Stimulated activated CD4-positive, alpha-beta T cell treated with anti-CD3 and anti-CD28 coated beads, Interleukin-2, amount 100 ng/mL, for 4 hours (primary cell): ENCODE measurements at places on chromosomes 3 and 15.

GRCh38 chr15:49306551-49306950, 116.5 kb upstream of the FGF7 start:
- no peak for DNase-seq

DNA sequence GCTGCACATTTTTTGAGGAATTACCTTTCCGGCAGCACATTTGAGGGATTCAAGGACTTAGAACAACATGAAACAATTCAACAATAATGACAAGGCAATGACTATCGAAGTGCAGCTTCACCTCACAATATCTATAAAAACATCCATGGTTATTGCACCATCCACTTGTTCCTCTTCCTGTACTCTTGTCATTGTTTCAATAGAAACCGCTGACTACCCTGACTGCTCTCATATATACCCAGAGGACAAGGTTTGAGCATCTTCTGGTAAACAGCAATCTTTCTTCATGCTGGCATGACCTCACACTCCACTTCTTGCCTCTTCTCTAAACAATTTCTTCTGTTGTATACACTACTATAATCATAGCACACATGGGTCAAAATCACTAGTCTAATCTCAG, 864.9 kb downstream of the FHIT start:
- DNase-seq: no peak

DNA sequence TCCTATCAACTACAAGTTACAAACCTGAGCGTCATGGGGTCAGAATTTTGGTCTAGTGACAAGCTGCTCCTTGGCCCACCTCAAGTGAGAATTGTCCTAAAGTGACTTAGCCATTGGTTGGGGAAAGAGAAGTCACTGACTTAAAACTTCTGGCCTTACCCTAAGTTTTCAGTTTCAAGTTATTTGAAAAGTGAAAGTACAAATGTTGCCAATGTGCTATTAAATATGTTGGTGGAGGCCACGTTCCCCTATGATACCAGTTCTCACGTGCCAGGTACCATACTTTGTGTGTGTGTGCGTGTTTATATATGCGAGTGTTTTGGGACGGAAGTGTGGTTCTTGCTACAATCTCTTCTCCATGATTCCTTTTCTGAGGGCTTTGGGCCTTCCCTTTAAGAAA, 22.6 kb upstream of the RASGRP1 start:
- DNase-seq: no peak

DNA sequence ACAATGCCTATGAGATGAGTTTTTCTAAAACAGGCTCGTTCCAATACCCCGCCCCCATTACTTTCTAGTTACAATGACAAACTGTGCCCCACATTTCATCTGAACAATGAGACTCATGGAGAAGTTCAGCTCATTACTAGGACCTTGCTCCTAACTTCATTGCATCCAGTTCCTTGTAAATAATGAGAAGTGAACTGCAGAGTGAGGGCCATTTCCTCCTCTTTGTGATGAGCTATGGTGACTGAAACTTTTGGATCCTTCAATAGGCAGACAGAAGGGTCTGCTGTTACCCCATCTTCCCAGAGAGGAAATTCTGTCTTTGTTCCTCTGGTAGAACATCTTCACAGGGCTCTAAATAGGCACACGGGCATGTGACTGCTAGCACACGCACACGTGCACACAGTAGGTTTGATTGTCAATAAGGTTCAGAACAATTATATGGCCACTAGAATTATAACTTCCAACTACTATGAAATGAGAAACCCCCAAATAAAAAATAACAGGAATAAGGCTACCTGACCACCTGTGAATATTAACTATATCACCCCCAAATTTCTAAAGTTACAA, 51.8 kb downstream of the SERP1 start:
- no peak for DNase-seq

GRCh38 chr15:38093931-38094330, 158.7 kb upstream of the SPRED1 start:
- no peak for DNase-seq

DNA sequence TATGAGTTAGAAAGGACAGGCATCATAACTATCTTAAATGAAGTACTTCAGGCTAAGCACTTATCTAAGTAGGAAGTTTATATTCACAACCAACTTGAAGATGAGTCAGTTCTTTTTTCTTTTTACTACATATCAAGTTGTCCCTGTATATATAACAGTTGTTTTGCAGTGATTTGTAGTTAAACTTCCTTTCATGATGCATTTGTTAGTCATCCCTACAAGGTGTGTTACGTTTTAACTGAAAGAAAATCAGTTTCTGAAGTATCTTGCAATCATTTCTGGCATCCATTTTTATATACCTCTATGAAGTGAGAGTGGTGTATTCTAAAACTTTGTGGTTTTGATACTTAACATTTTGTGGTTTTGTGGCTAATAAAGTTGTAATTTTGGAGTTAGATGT, 46.1 kb downstream of the ZFAND6 start:
- no peak for DNase-seq

- DNase-seq: no peak
Observed at GRCh38 chr3:72505539-72506405, 342.5 kb downstream of the SHQ1 start.

DNA sequence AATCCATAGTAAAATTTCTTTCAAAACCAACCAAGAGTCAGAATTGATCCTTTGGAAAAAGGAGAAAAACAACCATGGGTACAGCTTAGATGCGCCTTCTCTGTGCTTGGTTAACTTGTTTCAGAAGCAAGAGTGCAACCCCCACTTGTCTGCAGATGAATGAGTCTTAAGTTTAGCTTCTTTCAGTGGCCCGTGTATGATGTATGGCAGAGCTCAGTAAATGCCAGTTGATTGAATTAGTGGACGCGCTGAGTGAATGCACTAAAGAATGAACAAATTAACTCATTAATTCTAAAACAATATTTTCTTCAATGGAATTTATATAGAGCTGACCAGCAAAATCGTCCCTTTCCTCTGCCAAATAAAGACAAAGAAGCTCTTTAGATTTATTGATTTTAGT, 67.0 kb upstream of the ARHGEF3 start:
- no peak for DNase-seq

GRCh38 chr15:22863356-22863755, 24.9 kb downstream of the NIPA2 start:
- DNase-seq: no peak

- DNase-seq: no peak
Observed at GRCh38 chr15:59165726-59166125, 40.9 kb upstream of the LDHAL6B start.

DNA sequence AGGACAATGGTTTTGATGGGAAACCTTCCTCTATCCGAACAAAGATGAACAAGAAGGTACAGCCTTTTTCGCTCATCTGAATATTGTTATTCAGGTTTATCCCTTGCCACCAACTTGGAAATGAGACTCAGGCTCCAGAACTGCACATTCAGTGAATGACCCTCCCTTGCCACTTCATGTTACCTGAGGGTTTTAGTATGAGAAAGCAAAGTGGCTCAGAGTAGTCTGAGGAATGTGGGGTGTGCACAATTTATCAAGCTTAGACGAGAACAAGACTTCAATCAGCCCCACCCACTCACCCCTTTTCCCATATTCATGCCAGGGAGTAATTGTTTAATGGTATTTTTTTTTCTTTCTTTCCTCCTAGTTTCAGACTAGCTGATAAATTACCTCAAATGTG, 265.3 kb upstream of the POU1F1 start:
- no peak for DNase-seq

DNA sequence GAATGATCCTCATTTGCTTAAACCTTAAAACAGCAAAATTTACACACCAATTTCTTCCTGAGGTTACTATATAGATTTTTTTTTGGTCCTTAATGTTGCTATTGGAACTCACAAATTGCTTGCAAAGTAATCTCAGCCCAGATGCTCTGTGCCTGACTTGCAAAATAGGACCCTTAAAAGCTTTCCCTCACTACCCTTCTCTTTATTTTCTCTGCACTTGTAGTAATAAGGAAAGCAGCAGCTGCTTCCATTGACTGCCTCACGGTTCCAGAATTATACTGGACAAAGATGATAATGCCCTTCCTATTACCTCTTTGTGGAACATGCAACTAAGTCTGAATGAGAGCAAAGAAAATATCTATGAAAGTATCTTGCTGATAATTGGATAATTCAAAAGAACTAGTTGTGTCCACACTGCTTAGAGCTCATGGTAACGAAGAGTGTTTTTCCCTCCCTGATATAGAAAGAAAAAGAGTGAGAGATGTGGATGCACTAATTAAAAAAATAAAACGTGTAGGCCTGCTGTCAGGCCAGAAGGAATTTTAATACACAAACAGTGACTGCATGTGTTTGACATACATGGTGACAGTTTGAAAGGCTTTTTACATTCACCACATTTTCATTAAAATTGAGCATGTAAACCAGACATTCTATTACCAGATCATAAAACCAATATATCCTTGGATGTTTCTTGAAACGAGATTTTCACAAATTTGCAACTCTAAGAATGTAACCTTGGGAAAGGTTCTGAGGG, 783.1 kb downstream of the GBE1 start:
- DNase-seq: no peak

DNA sequence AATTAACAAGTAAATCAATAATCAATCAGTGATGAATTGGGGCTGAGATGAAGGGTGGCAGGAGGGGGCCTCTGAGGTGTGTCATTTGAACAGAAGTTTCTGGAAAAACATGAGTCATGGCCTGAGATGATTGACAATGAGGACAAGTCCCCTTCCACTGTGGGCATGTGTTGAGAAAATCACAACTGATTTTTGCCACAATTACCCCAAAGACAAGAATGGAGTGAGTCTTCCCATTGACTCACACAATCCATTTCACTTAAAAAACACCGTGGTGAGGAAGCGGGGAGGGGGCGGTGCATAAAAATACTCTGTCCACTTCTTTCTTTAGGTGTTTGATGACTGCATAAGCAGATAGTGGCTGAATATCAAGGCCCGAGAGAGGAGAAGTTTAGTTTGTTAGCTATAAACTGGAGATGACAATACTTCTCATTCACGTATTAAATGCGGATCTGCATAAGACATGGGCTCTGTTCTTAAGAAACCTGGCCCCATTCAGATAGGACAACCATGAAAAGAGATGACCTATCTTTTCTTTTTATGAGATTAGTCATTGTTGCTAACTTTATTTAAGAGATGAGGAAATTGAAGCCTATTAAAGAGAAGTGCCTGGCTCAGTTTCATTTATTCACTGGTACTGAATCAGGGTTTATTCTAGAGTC, 34.7 kb downstream of the SHC4 start:
- no peak for DNase-seq

- DNase-seq: no peak
Observed at GRCh38 chr3:41115069-41115468, 84.2 kb upstream of the CTNNB1 start.
